NCI-H2081 treated with DMSO at 0.1 percent for 48 hours (cell line): ENCODE measurements at places on chromosomes 5 and 9.

GRCh38 chr9:9257999-9258498, 1354.8 kb downstream of the PTPRD start:
- peak; percentile 96 for DNase-seq

- DNase-seq = no peak
These were observed 96.9 kb upstream of the RASA1 start for GRCh38 chr5:87170799-87171198.

- DNase-seq = no peak
These were observed 4.1 kb upstream of the RGMB start for GRCh38 chr5:98769210-98769958.

- no peak for DNase-seq
These were observed 493.9 kb downstream of the CCDC171 start for GRCh38 chr9:16046713-16047112.

GRCh38 chr9:126388964-126389708, 62.5 kb downstream of the MVB12B start:
- no peak for DNase-seq

DNA sequence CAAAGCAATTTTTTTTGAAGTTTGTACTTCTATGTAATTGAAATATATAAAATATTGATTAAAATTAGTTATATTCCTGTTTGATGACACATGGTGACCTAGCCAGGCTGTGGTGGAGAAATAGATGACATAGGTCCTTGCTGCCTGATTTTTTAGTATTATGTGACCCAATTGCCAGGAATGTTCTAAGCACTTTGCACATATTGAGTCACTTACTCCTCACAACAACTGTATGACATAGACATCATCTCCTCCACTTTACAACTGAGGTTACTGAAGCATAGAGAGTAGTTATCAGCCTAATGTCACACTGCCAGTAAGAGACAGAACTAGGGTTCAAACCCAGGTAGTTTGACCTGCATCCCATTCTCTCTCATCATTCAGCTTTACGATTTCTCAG, 26.2 kb upstream of the SNX18 start:
- DNase-seq = no peak

GRCh38 chr9:91424403-91425176, 958 bp upstream of the NFIL3 start:
- no peak for DNase-seq

- DNase-seq = no peak
These were observed 442.7 kb upstream of the CD180 start for GRCh38 chr5:67639313-67639712.

GRCh38 chr5:117461966-117462365, 887.3 kb upstream of the SEMA6A start:
- DNase-seq = no peak

DNA sequence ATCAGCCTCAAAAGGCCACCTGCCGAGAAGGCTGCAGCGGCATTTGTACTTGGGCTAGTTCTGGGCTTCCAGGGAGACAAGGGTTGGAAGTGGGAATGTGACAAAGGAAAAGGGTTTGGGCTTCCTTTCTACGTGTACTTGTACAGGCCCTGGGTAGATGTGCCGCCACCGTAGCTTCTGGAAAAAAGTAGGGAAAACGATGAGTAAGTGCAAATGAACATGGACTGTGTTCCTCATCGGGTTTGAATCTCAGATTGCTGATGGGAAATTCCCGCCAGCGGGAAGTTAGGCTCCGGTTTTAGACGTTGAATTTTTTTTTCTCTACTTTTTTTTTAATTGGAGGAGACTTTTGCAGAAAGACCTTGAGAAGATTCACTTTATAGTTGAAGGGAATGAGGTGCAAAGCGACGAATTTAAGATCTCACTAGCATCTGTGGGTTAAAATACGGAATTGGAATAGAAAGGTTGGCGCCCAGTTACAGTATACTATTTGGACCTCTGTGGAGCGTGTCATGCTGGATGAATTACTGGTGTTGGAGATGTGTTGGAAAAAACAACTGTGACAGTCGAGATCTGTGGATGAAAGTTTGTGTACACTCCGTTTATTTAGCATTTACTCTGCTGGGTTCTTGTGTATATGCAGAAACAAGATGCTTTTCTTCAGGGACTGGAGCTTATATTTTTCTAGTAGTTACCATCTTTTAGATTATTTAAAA, 1.2 kb downstream of the G3BP1 start:
- no peak for DNase-seq

DNA sequence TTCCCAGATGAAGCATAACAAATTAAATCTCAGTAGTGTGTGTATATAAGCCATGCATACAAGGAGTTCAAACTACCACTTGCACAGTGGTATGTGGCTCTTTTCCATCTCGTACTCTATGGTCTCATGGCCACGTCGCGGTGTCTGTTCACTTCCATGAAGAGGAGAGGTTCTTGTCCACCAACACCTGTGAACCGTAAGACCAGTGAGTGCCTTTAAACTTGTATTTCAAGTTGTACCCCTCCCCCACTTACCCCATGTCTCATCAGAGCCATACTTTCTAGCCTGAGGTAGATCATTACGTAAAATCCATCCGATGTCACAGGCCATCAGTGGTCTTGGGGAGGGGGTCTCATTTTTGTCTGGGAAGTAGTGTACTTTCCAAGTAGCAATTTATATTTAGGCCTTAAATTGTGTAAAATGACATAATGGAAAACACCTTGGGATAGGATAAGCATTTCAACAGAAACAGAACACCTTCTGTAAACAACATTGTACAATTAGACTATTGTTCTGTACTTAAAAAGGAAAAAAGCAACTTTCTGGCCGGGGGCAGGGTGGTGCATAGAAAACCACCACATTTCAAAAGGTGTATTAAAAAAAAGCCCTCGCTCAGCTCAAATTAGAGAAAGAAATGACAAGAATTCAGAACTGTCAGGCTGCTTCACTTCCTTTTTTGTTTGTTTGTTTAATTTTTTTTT, 163.0 kb downstream of the SMARCA2 start:
- DNase-seq = no peak

- DNase-seq = no peak
These were observed 551 bp downstream of the PCDHB6 start for GRCh38 chr5:141150224-141150992.

DNA sequence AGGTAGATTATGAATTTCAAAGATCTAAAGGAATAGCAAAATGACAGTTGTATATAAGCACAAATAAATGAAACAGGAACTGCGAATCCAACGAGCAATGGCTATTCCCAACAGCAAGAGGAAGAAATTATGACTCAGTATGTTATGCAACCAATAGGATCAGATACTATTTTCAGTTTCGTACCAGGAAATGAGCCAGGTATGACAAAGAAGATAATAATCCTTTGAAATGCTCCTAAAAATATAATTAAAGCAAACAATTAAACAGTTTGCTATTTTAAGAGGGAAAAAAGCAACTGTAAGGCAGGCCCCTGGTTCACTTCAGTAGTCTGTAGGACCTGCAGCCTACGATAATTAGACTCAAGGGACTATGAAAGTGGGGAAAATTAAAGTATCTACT, 58.9 kb downstream of the AUH start:
- DNase-seq = no peak

GRCh38 chr9:31045810-31046209, 1338.6 kb upstream of the ACO1 start:
- DNase-seq = no peak

DNA sequence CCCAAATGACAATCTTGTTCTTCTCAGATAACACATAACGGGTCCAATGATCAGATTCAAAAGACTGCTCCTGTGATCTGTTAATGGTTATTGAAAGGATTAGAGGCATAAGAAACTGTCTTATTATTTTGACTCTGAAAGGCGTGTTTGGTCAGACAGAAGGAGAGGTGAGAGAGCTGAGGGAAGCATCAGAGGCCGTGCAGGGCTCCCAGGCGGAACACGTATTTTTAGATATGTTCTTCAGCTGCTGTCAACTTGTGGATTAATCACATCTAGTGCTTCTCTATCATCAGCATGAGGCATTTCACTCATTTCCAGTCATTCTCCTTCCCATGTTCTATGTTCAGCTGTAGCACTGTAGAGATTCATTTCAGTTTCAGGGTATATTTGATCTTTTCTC, 199.8 kb downstream of the MAPKAP1 start:
- no peak for DNase-seq

DNA sequence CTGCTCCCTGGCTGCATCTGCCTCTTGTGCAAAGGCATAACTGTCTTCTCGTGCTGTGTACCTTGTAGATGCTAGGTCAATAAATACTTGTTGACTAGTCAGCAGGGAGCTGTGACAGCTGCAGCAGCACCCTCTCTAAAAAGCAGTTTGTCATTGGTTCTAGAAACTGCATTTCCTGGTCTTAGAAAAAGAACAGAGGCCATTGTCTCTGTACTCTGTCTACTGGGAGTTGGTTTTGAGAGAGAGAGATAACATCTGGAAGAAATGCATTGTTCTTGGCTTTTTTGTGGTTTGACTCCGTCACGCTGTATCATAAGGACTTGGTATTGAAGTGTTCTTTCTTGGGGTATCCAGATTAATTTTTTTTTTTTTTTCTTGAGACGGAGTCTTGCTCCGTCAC, 32.3 kb downstream of the SH3GLB2 start:
- DNase-seq = no peak

DNA sequence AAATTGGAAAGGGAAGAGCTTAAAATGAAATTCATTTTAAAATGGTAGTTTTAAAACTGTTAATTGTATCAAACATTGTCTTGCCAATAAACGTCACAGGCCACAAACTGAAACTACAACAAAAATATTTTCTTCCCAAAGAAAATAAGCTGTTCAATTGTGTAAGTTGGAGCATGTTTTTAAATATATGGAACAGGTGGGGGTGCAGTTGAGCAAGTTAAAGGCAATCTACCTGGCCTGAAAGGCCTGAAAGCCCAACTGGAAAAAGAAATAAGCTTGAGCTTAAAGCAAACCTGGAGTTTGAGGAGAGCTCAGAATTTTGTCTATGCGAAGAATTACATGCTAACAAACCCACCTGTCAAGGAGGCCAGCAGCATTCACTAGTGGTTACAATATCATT, 439.5 kb downstream of the ACTL7B start:
- no peak for DNase-seq
